ENCODE measurements at places on chromosomes 6 and 20.
A peak's percentile ranks its signal among the peaks of the same experiment; 100 is the strongest.

- no peak for DNase-seq
These were observed 15.0 kb downstream of the OR2B3 start for GRCh38 chr6:29071831-29072723.

- no peak for DNase-seq
These were observed 38.6 kb downstream of the SLC9A8 start for GRCh38 chr20:49851231-49851705.

- no peak for DNase-seq
These were observed 3.4 kb upstream of the DACT2 start for GRCh38 chr6:168322966-168323365.

GRCh38 chr20:18537651-18538050 is 29.6 kb upstream of the SMIM26 start:
- DNase-seq = no peak

DNA sequence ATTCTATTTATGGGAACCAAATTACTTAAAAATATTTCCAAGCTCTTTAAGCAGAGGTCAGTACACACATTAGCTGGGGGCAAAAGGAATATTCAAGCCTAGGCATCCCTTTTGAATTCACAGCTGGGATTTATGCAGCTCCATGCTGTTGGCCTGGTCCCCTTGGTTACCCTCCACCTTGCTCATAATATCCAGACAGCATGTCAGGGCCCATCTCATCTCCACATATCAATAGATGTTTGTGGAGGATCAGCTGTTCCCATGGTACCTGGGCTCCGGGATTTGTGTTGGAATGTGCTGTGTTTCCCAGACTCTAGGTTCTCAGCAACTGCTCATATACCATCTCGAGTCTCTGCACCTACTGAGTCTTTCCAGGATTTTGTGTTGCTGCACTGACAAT is 534.8 kb downstream of the BMP2 start:
- DNase-seq = no peak

GRCh38 chr6:2900821-2901644 is 2.1 kb downstream of the SERPINB9 start:
- DNase-seq = no peak

GRCh38 chr20:35542990-35543389 is 1.1 kb downstream of the ERGIC3 start:
- no peak for DNase-seq

GRCh38 chr6:14060971-14061370 is 56.6 kb upstream of the CD83 start:
- no peak for DNase-seq

GRCh38 chr20:11255860-11256259 is 582.1 kb upstream of the JAG1 start:
- DNase-seq = no peak

DNA sequence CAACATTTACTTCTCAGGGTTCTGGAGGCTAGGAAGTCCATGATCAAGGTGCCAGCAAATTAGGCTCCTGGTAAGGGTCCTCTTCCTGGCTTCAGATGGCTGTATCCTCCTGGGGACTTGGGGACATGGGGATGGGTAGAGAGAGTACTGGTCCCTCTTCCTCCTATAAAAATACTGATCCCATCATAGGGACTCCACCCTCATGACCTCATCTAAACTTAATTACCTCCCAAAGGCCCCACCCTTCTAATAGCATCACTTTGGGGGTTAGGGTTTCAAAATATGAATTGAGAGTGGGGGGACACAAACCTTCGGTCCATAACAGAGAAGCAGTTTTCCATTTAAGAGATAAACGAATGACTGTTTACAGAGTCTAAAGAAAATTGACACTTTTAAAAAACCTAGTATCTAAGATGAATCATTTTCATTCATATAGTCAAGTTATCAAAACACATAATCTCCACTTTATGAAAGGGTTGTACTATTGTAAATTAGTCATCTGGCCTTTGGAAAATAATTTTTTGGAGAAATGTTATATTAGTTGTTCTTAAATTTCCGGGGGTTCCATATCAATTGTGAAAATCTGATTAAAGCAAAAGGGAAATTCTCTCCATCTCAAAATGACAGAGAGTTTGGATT is 33.5 kb downstream of the ELOVL5 start:
- no peak for DNase-seq

DNA sequence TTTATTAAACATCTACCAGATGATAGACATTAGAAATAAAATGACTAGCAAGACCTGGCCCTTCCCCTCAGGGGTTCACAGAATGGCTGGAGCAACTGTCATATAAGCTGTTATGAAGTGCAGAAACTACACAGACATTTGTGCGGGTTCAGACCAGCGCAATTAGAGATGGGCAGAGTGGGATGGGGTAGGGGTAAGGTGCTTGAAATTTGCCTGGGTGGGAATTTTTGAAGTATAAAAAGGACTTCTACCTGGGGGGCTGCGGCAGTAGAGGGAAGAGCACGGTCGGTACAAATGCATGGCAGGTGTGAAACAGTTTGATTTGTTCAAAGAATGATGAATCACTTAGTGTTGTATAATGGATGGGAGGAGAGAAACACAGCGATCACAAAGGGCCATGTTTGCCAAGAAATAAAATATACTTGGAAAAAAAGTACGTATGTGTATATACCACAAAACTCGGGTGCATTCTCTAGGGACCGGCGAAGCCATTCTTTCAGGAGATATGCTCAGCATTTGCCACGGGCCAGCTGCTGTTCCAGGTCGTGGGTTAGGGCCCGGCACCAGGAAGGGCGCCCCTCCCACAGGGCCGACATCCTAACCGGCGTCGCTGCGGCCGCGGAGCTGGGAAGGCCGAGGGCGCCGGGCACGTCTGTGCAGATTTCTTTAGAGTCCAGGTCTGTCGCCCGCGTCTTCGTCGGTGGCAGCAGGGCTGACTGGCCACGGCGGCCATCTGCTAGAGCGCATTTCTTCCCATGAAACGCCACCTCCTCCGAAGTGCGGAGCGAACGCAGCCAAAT is 809 bp upstream of the NOL7 start:
- peak; percentile 53 for DNase-seq
